Stimulated activated CD4-positive, alpha-beta T cell treated with anti-CD3 and anti-CD28 coated beads, TNF-alpha, amount 100 ng/mL, for 1 hour (primary cell): ENCODE measurements at places on chromosomes 5 and 9.

DNA sequence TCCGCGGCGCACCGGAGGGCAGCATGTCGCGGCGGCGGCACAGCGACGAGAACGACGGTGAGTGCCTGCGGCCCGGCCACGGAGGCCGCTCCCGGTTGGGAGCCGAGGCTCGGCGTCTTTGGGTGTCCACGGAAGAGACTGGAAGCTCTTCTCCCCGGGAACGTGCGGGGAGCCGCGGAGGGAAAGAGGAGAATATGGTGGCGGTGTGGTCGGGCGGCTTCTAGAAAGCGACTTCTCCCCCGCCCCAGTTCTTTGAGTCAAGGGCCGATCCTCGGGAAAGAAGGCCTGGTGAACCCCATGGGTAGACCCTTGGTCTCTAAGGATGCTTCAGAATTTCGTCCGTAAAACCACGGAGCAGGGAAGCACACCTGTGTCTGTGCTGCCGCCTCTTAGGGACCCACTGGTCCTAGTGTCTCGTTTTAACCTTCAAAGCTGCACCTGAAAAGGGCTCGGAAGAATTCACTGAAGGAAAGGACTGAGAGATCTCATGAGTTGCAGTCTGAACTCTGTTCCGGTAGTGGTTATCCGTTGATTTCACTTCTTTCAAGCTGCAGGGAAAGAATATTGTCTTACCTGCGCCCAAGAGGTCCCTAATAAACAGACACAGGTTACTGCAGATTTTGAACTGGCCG lies 354 bp downstream of the NCBP1 start:
- no peak for DNase-seq

DNA sequence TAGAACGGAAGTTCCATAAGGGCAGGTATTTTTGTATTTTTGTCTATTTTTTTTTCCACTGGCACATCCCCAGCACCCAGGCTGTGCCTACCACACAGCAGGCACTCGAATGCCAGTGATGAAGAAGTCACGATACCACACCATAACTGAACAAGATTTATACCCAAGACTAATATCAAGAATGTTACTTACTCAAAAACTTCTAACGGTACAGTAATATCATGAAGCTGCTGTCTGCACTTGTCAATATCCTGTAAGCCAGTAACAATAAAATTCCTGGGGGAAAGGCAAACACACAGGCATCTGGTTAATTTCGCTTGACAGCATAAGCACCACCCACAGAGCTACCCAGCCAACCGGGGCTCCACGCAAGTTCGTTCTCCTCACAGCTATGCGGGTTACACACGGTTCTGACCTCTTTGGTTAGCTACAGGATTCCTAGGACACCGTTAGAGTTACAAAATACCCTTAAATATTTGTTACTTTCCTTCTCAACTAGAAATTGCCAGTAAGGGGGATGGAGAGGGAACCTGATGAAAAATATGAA lies 1.3 kb downstream of the MED10 start:
- no peak for DNase-seq

GRCh38 chr5:108379722-108380530 lies 2.0 kb downstream of the FBXL17 start:
- DNase-seq, result no peak

DNA sequence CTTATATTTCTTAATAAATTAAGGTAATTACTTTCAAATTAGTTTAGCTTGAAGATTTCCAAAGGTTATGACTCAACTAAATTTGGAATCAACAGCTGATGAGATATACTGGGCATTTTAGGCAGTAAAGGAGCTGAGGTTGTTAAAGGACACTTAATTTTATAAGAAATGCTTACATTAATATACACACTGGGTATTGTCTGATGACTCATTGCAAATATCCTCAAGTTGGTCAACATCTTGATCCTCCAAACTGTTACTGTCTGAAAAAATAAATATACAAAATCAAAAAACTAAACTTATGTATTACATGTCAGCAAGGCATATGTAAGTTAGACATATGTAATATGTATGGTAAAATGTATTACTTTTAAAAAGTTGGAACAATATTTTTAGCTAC lies 3.4 kb downstream of the GFM2 start:
- no peak for DNase-seq

DNA sequence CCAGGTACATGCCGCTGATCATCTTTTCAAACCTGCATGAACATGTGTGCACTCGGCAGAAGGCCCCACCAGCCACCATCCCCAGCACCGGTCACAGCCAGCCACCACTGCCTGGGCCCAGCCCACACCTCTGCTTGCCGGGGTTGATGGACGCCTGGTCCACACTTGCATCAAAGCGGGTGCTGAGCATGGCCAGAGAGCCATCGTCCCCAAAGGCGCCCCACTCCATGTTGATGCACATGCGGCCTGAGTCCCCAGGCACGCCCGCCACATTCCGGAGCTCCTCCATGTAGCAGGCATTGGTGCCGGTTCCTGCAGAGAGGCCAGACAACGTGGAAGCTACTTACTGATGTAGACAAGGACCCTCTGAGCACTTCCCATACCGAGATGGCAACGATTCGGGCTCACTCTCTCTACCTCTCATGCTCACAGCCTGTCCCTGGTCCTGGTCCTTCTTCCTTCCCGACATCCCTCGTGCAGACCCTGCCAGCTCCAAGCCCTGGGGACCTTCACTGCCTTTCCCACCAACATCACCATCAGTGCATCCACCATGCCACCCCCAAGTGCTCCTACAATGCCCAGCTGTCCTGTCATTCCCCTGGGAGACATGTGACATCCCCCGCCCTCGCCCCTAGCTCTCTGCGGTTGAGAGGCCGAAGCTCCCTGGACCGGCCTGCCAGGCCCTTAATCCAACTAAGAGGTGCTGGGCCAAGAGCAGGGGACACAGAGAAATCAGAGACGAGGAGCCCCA lies 17.2 kb downstream of the HK3 start:
- DNase-seq, result no peak

GRCh38 chr9:117184173-117184572 lies 230.7 kb downstream of the ASTN2 start:
- no peak for DNase-seq

DNA sequence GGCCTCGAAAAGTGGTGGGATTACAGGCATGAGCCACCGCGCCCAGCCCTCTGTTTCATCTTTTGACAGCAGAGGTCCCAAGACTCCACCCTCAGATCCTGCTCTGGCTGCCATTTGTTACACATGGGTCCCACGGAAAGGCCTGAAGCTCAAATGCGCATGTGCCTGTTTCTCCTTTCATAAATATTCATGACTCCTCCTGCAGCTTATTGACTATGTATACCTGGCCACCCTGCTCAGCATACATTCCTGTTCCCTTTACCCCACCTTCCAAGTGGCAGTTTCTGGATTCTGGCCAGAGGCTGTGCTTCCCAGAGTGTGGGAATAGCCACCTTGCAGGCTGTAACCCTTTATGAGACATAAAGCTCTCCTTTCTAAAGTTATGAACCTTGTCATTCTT lies 46.5 kb downstream of the AUH start:
- no peak for DNase-seq

DNA sequence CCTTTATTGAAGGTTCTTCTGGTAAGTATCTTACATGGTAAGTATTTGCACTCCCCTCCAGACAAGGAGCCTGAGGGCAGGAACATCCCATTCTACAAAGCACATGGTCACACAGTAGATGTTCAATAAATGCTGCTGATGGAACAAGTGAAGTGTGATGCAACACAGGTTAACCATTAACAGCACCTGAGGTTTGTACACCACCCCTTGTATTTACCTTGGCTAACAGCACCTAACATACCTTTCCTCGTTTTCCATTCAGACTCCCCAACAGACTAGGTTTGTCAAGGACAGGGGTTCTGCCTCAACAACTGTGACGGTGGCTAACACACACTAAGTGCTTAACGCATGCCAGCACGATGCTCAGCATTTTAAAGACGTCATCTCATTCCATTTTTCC lies 213.6 kb downstream of the MAPKAP1 start:
- no peak for DNase-seq

- no peak for DNase-seq
Observed at GRCh38 chr5:1908931-1909330, 26.2 kb upstream of the IRX4 start.

- DNase-seq, result no peak
Observed at GRCh38 chr9:111152614-111153406, 114.5 kb upstream of the LPAR1 start.

DNA sequence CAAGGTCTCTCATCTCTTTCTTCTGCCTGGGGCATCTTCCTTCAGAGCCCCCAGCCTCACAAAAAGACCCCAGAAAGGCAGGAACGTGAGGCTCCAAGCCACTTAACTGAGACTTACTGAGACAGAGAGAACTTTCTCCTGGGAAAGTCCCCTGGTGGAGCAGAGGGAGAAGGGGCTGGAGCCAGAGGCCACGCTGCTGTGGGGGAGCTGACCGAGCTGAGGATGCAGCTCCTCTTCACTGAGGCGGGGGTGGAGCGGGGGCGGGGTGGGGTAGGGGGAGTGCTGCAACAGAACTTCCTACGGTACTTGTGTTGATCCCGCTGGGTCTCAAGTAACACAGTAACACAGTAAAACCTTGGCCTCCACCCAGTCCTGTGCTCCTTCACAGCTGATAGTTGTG lies 204.0 kb downstream of the FSTL4 start:
- no peak for DNase-seq

DNA sequence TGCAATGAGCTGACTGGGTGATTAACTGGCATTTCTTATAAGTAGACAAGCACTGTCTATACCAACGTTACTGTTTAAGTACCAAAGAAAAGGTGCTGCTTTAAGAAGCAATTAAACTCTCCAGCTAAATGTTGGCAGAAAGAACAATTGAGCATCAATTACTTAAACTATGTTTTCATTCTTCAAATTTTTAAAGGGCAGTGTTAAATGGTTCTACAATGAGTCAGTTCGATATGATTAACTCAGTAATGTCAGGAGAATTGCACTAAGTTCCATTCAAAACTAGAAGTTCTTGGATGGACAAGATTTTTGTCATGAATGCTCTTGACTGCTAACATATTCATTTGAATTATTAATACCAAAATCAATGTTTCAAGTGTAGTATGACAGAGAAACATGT lies 593.7 kb downstream of the DNAH5 start:
- no peak for DNase-seq

GRCh38 chr5:143229896-143230675 lies 173.4 kb downstream of the NR3C1 start:
- DNase-seq, result no peak

GRCh38 chr9:12719431-12719830 lies 26.2 kb downstream of the TYRP1 start:
- no peak for DNase-seq

- no peak for DNase-seq
Observed at GRCh38 chr5:163571744-163572143, 66.3 kb downstream of the MAT2B start.

DNA sequence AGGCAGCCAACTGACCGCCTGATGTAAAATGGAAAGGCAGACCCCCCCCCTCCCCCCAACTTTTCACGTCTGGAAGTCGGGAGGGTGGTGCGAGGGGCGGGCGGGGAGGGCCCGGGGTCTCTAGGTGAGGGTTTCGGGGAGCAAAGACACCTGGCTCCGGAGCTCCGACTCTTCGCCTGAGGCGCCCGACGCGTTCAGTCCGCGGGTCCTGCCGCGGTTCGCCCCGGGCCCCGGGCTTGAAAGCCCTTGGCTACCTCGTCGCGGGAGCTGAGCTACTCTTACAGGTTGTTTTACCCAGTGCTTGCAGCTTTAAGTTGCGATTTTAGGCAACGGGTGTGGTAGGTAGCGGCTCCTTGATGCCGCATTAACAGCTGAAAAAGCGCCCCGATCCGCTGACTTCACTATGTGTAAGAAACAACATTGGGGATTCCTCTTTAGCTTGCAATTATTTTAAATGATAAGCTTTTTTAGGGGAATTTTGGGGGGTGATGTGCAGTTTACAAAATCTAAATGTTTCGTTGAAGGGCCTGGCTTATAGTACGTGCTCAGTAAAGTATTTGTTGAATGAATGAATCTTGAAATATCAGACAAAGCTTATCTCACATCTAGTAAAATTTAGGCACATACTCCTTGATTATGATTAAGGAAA lies 722 bp downstream of the CDC42SE2 start:
- no peak for DNase-seq

DNA sequence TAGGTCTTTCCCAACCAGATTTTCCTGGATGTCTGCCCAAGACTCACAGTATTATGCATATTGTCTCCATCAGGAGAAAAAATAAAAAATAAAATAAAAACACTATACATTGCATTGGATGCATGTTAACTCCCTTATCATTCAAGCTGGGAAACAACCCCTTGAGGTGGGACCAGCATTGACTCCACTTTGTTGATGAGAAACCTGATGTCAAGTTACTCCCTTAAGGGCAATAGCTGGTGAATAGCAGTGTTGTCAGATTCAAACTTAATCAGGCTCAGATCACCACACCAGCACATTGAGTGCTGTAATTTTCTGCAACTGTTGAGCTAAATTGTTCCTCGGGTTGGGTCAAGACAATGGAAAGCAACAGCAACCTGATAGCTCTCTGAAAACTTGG lies 264.0 kb upstream of the TRIM32 start:
- DNase-seq, result no peak

- DNase-seq, result no peak
Observed at GRCh38 chr5:141343242-141343952, at the start of gene PCDHGA3. TSS of gene PCDHGA3 (plus strand) at chr5:141343829. CDS start at chr5:141344034, 205 bp downstream.

DNA sequence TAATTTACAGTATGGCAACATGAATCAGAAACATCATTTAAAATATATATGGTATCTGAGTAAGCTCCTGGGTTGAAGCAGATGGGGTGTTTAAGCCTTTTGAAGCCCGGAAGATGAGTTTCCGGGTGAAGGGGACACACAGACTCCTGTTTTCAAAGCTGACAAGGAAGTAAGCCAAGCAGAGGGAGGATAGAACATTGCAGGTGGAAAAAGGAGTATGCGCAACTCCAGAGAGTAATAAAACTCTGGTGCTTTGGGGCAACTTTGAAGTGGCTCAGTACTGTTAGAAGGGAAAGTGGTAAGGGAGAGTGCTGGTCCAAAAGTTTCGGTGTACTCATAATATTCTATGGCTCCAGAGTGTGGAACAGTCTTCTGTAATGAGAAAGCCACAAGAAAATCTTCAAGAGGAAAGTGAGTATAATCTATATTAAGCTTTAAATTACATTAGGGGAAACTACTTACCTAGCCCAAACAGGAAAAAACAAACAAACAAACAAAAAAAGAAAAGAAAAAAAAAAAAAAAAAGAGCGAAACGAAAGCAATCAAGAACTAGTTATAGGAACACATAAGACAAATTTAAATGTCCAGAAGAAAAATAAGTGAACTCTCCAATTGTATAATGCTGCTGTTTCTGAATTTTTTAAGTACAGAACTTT lies 2.3 kb upstream of the ST8SIA4 start:
- no peak for DNase-seq

DNA sequence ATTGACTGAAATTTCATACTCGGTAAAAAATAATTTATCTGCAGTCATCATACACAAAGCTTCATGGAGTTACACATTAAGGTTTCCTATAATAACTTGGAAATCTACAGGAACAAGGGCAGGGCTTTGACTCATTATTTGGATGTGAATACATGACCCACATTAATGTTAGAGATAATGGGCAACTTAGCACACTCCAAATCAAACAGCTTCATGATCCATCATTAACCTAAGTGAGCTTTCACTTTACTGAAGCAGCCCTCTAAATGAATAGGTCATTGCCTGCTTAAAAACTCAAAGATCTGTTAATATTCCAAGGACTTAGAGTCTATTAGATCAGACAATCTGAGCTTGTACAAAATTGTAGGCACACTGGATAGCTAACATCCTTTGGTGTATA lies 9.0 kb downstream of the CDH12 start:
- DNase-seq, result no peak

GRCh38 chr5:75052192-75053053 lies at the start of gene GCNT4:
TSS of gene GCNT4 (minus strand) at chr5:75052558. CDS start at chr5:75030037, 22,521 bp downstream.
- no peak for DNase-seq
